ENCODE measurements at places on chromosomes 4 and X.

GRCh38 chr4:55635282-55635681, 816 bp downstream of the NMU start:
- no peak for DNase-seq

DNA sequence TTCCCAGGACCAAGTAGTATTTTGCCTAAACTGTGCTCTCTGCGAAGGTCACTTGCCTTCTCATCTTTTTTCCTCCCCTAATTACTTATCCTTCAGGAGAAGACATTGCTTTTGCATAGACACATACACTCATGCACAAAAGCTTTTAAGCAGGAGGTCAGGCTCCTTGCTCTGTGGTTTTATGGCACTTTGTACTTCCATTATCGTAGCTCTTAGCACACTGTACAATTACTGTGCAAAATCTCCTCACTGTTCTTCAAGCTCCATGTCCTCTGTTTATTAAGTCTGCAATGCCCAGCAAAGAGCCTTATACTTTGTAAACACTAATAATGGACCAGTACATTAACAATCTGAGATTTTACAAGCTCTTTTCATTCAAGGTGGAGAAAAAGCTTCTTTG, 188.4 kb upstream of the GNPDA2 start:
- DNase-seq = no peak

DNA sequence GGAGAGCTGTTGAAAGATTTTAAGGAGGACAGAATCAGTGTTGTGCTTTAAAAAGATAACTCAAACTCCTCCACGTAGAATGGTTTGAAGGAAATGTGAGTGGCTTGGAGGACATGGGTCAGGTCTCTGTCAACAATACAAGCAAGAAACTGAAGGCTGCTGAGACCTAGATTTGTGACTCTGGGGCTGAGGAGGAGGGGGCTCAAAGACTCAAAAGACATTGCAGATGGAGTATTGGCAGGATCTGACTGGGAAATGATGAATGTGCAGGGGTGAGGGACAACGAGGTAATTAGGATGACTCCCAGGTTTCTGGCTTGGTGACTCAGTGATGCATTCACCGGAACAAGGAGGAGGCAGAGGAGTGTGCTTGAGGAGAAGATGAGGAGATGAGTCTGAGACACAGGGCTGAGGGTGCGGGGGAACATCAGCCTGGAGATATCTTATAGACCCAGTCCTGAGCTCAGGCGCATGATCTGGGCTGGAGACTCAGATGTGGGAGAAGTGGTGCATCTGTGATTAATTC, 3.3 kb upstream of the RPS4X start:
- DNase-seq = no peak

- DNase-seq = no peak
Measured at GRCh38 chr4:51885363-51885762, 42.4 kb downstream of the DCUN1D4 start.

- no peak for DNase-seq
Measured at GRCh38 chr4:87524456-87524855, 4.7 kb downstream of the SPARCL1 start.

DNA sequence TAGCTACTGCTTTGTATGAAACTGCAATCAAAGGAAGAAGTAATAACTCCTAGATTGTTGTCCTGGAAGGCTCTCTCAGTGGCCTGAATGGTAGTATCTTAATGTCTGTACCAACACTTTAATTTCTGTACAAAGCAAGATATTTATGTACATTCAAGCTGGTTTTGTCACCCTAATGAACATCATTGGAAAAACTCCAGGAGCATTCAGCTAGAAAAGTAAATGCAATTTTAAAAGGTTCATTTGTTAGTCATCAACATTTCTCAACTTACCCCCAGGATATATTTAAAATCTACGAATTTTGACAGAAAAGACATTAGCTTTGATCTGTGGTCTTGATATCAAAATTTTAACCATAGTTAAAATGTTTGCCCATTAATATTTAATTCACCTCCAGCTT, 80.0 kb upstream of the FGF13 start:
- no peak for DNase-seq

- DNase-seq = no peak
Measured at GRCh38 chrX:71140440-71140839, 4.2 kb upstream of the NLGN3 start.

GRCh38 chr4:2290488-2290887, 28.6 kb upstream of the MXD4 start:
- DNase-seq = no peak

- DNase-seq = no peak
Measured at GRCh38 chr4:101309925-101310324, 37.4 kb downstream of the PPP3CA start.

Measured in activated gamma-delta T cell treated with anti-CD3 and anti-CD28 coated beads, Interleukin-2, amount 50 U/mL, for 16 hours (primary cell).